ENCODE measurements at places on chromosomes 16 and 17. TPM values are rescaled to one million over a fixed set of nuclear protein-coding genes. Genes with fewer than 3 reads are reported as not detected.

DNA sequence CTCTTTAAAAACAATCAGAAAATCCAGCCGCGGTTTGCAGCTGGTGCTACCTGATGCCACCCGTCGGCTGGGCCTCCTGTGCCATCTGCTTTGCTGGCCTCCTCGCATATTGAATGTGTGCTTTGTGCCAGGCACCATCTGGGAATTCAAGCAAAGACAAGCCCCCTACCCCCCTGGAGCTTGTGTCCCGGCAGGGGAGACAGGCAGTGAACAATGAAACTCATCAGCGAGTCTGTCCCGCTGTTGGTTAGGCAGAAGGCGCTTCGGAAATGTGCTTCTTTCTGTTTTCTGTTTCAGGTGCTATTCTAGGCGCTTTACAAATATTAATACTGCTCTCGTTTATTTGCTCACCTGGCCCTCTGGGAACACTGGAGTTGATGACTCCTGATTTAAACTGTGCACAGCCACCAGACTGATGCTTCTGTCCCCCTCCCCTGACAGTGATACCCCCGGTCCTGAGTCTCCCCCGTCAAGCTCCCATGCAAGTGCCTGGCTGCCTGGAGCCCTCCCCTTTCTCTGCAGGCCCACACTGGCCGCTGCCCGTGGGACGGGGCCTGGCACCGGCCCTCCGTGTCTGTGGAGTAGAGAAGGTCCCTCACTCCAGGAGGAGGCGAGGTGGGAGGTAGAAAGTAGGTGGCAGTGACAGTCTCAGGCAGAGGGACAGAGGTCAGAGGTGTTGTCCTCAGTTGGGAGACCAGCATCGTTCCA is 126.1 kb upstream of the PLCG2 start:
- peaks cover 17% of the 10 kb centered on the region for H3K4me1 ChIP-seq
- peak overlapping the region; percentile 56 for H3K27ac ChIP-seq
- H3K36me3 ChIP-seq: peaks cover 5% of the 10 kb centered on the region
- no peak for DNase-seq
- H3K27me3 ChIP-seq: no peaks in the 10 kb centered on the region

DNA sequence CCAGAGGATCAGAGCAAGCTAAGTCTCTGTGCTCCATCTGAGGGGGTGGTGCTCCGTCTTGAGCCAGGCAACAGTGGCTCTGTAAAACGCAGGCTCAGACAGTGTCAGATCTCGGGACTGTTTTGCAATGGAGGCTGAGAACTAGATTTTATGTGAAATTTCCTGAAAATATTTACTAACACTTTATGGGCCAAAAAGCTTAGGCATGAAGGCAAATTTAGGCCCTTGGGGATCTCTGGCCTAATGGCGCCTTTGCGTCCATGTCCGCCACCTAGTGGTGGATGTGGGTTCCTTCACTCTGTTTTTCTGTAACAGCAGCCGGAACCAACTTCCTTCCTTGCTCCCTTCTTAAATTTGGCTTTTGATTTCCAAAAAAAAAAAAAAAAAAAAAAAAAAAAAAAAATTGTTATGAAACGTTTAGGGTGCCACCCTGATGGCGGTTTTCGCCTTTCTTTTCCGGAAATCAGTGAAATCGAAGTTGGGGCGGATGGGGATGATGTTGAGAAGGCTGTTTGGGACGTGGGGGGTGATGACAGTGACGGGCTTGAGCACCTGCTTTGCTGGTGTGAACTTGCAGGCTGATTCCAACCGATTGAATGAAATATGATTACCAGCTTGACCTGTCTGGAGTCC is 14.0 kb upstream of the ELAC2 start:
- no peak overlapping the region for H3K4me3 ChIP-seq
- H3K27ac ChIP-seq: no peak overlapping the region
- no peaks in the 10 kb centered on the region for H3K4me1 ChIP-seq
- peak; percentile 26 for DNase-seq

Gene GPR179
- 0.27 TPM for total RNA-seq

Gene SPNS2
- 1.5 TPM for total RNA-seq

DNA sequence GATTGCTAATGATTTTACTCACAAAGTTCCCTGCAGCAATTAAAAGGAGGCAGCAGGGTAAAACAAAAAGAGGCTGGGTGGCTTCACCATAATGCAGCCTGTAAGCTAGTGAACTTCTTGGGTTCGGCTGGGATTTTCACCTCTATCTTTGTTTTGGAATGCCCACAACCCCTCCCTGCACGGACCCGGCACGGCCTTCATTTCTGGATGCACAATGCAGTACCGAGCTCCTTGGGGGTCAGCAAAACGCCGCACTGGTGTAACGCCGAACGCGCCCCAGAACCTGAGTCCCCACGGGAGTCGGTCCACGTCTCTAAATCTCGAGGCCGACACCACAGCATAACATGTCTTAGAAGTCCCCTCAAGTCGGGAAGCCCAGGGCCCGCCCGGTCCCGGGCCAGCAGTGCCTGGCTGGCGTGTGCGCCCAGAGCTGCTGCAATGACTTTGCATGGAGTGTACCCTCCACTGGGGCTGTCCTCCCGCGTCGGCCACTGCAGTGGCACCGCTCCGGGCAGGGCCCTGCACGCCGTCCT is 759 bp downstream of the UBE2O start:
- H3K27ac ChIP-seq: peak overlapping the region; percentile 33
- no peak for DNase-seq
- peak overlapping the region; percentile 84 for H3K4me3 ChIP-seq
- peaks cover 6% of the 10 kb centered on the region for H3K4me1 ChIP-seq

Gene KRTAP17-1
- total RNA-seq: not detected
